LoVo (cell line): ENCODE measurements at places on chromosomes 1 and 21.

DNA sequence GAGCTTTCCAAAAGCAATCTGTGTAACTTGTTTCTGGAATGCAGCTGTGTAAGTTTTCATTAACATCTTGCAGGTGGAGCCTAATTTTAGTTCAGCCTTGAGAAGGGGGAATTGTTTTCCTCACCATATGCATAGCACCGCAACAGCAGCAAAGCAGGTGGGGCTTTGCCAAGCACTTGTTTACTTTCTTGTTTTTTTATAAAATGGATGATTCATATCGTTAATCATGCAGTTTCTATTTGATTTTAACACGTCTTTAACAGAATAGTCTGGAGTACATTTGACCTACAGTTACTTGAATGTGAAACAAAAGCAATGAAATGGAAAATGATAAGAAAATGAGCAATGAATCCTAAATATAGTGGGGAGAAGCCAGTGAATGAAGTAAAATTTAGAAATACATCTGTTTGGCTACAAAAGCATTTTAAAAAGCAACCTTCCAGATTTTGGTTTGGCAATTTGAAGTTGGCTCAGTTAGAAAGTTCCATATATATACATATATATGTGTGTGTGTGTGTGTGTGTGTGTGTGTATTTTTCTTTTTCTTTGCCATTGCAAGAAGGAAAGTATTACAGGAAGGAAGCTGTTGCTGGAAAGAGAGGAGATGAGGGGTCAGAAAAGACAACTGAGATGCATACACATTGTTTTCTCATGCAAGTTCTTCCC is 119.0 kb upstream of the ADGRL2 start:
- peak; percentile 14 for DNase-seq

- no peak for DNase-seq
These were observed 7.3 kb downstream of the IL24 start for GRCh38 chr1:206904423-206905142.

DNA sequence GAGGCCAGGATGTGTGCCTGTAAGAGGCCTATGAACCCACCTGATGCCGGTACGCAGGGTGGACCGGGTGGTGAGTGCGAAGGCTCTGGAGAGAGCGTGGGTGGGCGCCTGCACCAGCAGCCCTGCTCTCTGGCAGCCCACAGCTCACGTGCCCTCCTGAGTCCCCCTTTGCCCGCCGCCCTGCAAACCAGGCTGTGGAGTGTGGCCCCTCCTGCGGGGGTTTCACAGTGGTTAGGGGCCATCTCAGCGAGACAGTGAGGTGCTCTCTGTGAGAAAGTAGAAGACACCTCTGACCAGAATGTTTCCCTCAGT is 22.3 kb downstream of the RHBG start:
- DNase-seq = no peak

DNA sequence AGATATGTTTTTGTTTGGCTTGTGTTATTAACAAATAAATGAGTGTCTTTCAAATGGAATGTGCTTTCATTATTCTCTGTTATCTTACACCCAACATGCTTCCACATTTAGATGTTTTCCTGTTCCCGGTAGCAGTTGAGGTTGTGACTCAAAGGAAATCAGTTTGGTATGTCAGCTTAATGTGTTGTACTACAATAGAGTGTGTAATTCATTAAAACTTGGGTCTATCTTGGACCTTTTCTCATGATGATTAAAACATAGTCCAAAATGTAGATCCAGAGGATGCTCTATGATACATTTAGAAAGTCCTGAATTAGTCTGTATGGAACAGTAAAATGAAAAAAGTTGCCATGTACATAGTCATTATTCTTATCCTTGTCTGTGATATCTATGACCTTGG is 26.7 kb downstream of the RTCA start:
- no peak for DNase-seq

- DNase-seq = no peak
These were observed 370.2 kb downstream of the ST6GALNAC3 start for GRCh38 chr1:76444773-76445172.

- DNase-seq = no peak
These were observed 97.7 kb downstream of the VPS13D start for GRCh38 chr1:12327566-12327965.

DNA sequence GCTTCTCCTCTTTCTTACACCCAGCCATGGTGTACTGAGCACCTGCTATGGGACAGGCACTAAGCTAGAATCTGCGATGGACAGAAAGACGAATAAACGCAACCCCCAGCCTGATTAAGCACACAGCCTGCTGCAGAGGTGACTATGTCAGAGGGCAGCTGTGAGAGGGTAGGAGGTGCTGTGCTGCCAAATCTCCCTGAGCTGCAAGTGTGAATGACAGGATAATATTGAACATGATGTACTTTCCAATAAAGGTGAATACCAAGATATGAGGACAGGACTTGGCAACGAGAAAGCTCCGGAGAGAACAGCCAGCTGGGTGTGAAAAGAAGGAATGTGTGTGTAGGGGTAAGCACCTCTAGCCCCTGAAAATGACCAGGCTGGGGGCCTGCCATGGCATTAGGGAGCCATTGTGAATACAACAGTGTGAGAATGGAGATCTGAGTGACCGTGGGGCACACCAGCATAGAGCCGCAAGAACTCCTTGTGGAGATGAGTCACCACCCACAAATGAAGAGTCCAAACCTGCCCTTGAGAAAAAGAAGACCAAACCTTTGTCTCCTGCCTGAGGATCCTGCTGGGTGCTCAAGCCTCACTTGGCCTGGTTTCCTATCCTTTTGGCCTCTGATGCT is 83.0 kb upstream of the ATF3 start:
- DNase-seq = no peak

DNA sequence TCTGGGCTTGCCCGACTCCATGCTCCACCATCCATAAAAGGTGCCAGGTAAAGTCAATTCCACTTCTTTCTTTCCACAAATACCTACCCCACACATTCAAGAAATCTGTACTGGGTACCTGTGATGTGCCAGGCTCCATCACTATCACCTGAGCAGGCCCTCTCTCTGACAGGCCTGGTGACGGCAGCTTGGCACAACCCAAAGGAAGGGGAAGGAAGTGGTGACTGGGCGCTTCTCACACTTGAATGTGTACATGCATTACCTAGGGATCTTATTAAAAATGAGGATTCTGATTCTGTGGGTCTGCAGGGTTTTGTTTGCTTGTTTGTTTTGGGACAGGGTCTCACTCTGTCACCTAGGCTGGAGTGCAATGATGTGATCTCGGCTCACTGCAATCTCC is 7.5 kb downstream of the HTR1D start:
- no peak for DNase-seq

- no peak for DNase-seq
These were observed 5.8 kb upstream of the GTF2B start for GRCh38 chr1:88897070-88897730.
